Thyroid gland (tissue), 4 donors: ENCODE measurements at places on chromosomes 3 and 15.

- H3K27ac ChIP-seq, result no peak overlapping the region
- DNase-seq, result no peak
- no peaks in the 10 kb centered on the region for H3K27me3 ChIP-seq
- no peak overlapping the region for H3K4me3 ChIP-seq
Observed at GRCh38 chr15:68789534-68790241, 31.0 kb downstream of the ANP32A start.

- no peak overlapping the region for H3K27ac ChIP-seq
- no peaks in the 10 kb centered on the region for H3K27me3 ChIP-seq
- no peak overlapping the region for H3K4me3 ChIP-seq
- no peaks in the 10 kb centered on the region for H3K36me3 ChIP-seq
- H3K4me1 ChIP-seq, result no peaks in the 10 kb centered on the region
Observed at GRCh38 chr3:130263708-130264107, 81.8 kb upstream of the COL6A5 start.

DNA sequence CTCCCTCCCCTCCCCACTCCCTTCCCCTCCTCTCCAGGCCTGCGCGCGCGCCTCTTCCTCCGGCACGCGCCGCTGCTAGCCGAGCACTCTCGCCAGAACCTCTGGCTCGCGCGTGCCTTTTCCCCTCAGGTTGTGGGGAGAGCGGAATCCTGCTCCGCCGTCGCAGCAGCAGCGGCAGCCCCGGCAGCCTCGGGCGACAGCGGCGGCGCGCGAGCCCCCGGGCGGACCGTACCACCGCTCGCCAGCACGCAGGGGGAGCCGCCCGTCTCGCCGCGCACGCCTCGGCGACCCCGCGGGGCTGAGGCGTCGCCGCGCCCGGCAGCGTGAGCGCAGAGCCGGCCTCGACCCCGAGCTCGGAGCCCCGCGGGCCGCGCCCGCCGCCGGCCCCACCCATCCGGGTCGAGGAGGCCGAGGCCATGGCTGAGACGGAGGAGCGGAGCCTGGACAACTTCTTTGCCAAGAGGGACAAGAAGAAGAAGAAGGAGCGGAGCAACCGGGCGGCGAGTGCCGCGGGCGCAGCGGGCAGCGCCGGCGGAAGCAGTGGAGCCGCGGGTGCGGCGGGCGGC is at the start of gene CDV3:
Gene CDV3, plus strand, starts transcription at position 58 of the 566 bp plus-strand sequence. Its CDS starts 359 bp downstream, at position 417.
- peak within 1 kb of the TSS; percentile 94 for H3K27ac ChIP-seq
- peaks cover 12% of the 10 kb centered on the region for H3K36me3 ChIP-seq
- H3K4me1 ChIP-seq, result peaks cover 50% of the 10 kb centered on the region
- no peaks in the 10 kb centered on the region for H3K27me3 ChIP-seq

DNA sequence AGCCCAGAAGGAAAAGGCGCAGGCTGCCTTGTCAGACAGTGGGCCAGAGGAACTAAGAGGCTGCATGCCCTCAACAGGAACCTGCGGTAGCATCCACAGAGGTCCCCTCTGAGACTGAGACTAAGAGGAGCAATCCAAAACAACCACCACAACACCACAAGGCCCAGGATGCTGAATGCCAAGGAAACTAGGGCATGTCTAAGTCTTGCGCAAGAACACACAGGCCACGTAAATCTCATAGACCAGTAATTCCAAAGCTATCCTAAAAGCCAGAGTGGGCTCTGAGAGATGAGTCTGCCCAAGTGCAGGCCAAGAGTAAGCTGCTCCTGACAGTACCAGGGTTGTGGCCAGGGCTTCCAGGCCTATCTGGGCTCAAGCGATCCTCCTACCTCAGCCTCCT is 12.9 kb downstream of the MON1A start:
- no peak overlapping the region for H3K27ac ChIP-seq
- H3K36me3 ChIP-seq, result no peaks in the 10 kb centered on the region
- DNase-seq, result no peak
- H3K4me3 ChIP-seq, result no peak overlapping the region
- H3K4me1 ChIP-seq, result no peaks in the 10 kb centered on the region

DNA sequence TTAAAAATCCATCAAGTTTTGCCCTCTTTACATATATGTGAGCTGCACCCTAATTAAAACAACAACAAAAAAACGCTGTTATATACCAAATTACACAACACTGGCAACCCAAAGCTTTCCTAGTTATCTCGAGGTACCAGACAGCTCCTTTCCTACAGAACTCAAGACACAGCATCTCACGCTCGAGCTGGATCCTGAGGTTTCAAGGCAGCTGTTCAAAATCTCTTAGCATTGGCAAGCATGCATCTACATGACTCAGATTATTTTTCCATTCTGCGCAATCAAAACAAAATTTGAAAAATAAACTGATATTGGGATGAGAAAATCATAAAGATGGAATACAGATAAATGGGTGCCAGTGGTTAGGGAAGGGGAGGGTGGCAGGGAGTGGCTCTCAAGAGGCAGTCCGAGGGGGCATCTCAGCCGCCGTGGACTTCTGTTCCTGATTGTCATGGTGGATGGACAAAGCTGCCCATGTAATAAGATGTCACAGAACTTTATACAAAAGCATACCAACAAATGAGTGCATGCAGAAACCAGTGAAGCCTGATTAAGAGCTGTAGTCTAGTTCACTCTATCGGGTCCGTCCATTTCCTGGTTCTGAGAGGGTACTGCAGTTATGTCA is 91.5 kb downstream of the ADAMTS17 start:
- H3K27ac ChIP-seq, result no peak overlapping the region
- H3K27me3 ChIP-seq, result no peaks in the 10 kb centered on the region
- no peak overlapping the region for H3K4me3 ChIP-seq
- H3K36me3 ChIP-seq, result no peaks in the 10 kb centered on the region
- no peak for DNase-seq
- H3K4me1 ChIP-seq, result peaks cover 18% of the 10 kb centered on the region

GRCh38 chr3:18189282-18190050 is 235.7 kb downstream of the SATB1 start:
- no peak overlapping the region for H3K4me3 ChIP-seq
- no peaks in the 10 kb centered on the region for H3K36me3 ChIP-seq
- H3K27ac ChIP-seq, result no peak overlapping the region
- H3K4me1 ChIP-seq, result no peaks in the 10 kb centered on the region
- no peaks in the 10 kb centered on the region for H3K27me3 ChIP-seq
- no peak for DNase-seq

GRCh38 chr3:29454161-29454611 is 173.3 kb downstream of the RBMS3 start:
- H3K4me1 ChIP-seq, result peaks cover 25% of the 10 kb centered on the region
- peak overlapping the region; percentile 85 for H3K27ac ChIP-seq
- no peaks in the 10 kb centered on the region for H3K27me3 ChIP-seq
- H3K36me3 ChIP-seq, result no peaks in the 10 kb centered on the region

DNA sequence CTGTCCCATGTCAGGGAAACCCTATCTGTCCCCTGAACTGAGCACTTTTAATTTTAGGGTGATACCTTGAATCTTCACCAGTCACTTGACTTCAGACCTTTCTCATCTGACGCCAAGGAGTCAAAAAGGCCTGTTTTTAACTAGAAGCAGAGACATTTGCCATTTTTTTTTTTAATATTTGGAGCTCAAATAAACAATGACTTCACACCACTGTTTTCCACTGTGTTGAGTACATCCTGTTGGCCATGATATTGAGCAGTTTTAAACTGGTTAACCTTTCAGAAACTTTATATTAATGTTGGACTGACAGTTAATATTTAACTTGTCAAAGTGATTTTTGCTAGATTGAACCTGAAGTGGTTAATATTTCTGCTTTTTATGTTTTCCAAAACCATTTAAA is 28.2 kb downstream of the DAG1 start:
- H3K27ac ChIP-seq, result peak overlapping the region; percentile 36
- no peaks in the 10 kb centered on the region for H3K36me3 ChIP-seq
- H3K4me3 ChIP-seq, result no peak overlapping the region
- H3K27me3 ChIP-seq, result no peaks in the 10 kb centered on the region
- H3K4me1 ChIP-seq, result peaks cover 63% of the 10 kb centered on the region

DNA sequence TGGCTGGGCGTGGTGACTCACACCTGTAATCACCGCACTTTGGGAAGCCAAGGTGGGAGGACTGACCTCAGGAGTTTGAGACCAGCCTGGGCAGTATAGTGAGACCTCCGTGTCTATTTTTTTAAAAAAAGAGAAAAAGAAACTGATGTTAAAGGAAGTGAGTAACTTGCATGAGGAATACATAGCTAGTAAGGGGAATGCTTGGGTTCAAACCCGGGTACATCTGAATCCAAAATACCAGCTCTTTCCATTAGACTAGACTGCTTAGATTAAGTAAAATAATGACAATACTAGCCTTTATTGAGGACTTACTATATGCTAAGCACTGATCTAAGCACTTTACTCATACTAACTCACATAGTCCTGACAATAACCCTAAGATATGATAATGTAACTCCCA is 22.4 kb downstream of the TM4SF4 start:
- no peak overlapping the region for H3K4me3 ChIP-seq
- no peak overlapping the region for H3K27ac ChIP-seq
- no peak for DNase-seq
- peaks cover 12% of the 10 kb centered on the region for H3K4me1 ChIP-seq
- H3K36me3 ChIP-seq, result no peaks in the 10 kb centered on the region

- no peak overlapping the region for H3K4me3 ChIP-seq
- no peak for DNase-seq
- H3K27ac ChIP-seq, result no peak overlapping the region
Observed at GRCh38 chr3:189419038-189419437, 212.2 kb upstream of the TP63 start.

- no peak for DNase-seq
- no peak overlapping the region for H3K4me3 ChIP-seq
- no peaks in the 10 kb centered on the region for H3K36me3 ChIP-seq
- no peaks in the 10 kb centered on the region for H3K27me3 ChIP-seq
- no peaks in the 10 kb centered on the region for H3K4me1 ChIP-seq
- no peak overlapping the region for H3K27ac ChIP-seq
Observed at GRCh38 chr3:147507638-147508286, 98.6 kb downstream of the ZIC1 start.

DNA sequence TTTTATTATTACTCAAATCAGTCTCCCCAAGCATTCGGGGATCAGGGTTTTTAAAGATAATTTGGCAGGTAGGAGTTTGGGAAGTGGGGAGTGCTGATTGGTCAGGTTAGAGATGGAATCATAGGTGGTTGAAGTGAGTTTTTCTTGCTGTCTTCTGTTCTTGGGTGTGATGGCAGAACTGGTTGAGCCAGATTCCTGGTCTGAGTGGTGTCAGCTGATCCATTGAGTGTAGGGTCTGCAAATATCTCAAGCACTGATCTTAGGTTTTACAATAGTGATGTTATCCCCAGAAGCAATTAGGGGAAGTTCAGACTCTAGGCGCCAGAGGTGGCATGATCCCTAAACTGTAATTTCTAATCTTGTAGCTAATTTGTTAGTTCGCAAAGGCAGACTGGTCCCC is 20.6 kb upstream of the TRANK1 start:
- peak; percentile 90 for DNase-seq
- peaks cover 27% of the 10 kb centered on the region for H3K4me1 ChIP-seq

GRCh38 chr3:45551214-45552010 is 43.1 kb upstream of the LIMD1 start:
- H3K27me3 ChIP-seq, result no peaks in the 10 kb centered on the region
- H3K4me3 ChIP-seq, result no peak overlapping the region
- H3K4me1 ChIP-seq, result peaks cover 43% of the 10 kb centered on the region
- H3K36me3 ChIP-seq, result no peaks in the 10 kb centered on the region
